Cerebellar nuclear complex (tissue), 1 donor: ENCODE measurements at places on chromosomes 11 and 22.

DNA sequence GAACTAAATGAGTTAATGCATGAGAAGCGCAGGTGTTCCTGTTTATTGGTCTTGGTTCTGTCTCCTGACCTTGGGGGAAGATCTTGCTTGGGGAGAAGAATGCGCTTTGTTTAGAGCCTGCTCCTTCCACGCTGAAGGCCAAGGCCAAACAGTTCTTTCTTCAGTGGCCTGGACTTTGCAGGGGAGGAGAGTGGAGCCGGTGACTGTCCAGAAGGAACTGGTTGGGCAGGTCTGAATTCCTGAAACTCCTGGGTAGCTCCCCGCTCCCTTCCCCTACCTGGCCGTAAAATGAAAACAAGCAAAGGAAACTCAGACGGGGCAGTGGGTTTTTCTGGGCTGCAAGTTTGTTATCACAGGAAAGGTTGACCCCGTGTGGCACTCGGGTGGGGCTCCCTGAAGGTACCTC is 3.6 kb downstream of the ARHGAP8 start:
- no peak for DNase-seq

GRCh38 chr11:76234416-76235232 is 28.3 kb upstream of the WNT11 start:
- DNase-seq, result peak; percentile 45

DNA sequence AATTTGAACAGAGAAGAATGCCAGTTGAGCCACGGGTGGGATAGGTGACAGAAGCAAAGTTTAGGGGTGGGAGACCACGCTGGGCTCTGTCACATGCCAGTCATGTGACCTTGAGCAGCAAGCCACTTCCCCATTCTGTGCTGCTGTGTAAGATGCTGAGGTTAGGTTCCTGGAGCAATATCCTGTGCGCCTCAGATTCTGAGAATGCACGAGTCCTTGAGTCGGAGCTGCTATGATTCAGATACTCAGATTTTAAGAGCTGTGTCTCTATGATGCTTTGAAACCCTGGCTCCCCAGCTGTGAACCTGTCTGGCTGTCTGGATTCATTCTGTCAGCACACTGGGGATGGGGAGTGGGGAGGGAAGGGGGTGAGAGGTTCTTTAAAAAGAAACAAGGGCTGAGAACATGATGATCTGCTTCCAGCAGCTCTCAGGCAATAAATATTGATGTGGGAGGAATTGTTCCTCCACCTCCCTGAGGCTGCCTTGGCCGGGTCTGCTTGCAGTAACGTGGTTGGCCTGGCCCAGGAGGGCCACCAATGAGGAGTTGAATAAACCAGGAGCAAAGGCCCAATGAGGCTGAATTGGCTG is 24.0 kb downstream of the SLCO2B1 start:
- no peak for DNase-seq

- DNase-seq, result no peak
Measured at GRCh38 chr11:74636630-74637184, 44.3 kb downstream of the POLD3 start.

- DNase-seq, result no peak
Measured at GRCh38 chr11:46246521-46246920, 30.9 kb upstream of the CREB3L1 start.

GRCh38 chr11:46119352-46120216 is 1.7 kb downstream of the PHF21A start:
- DNase-seq, result no peak

DNA sequence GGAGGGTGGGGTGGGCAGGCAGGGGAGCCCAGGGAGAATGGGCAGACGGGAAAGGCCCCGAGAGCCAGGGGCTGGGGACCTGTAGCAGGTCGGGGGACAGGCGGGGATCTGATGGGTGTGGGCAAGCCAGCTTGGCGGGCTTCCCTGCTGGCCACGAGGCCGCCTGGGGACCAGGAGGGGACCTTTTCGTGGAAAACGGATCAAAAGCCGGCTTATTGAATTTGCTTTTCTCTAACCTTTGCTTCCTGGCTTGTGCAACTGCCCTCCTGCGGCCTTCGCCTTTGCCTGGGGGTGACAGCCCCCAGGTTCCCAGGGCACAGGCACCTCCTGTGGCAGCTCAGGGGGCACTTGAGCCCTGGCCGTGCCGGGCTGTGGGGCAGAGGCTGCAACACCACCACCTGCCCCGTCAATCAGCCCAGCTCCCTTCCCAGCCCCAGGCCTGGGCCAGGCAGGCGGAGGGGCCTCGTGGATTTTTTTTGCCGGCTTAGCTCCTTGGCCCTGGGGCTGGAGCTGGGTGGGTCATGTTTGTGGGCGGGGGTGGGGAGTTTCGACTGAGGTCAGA is 41.6 kb upstream of the H19 start:
- no peak for DNase-seq

DNA sequence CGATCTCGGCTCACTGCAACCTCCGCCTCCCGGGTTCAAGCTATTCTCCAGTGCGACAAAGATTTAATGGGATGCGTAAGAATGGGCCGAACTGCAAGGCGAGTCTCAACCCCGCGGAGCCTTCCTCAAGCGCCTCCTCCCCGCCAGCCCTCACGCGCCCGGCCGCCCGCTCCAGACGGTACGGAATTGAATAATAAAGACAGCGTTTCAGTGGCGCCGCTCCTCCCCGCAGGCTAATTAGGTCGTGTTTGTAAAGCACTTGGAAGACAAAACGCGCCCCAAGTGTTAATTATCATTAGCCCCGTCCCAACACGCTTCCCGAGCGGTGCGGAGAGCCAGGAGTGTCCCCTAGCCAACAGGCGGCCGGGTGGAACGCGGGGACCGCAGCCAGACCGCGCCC is 192.0 kb downstream of the BUD13 start:
- DNase-seq, result no peak
